Pulmonary artery endothelial cell (primary cell): ENCODE measurements at places on chromosomes 13 and 19.

GRCh38 chr13:27533155-27533643 is 82.8 kb upstream of the MTIF3 start:
- DNase-seq = peak; percentile 30

GRCh38 chr13:107574517-107575210 is 640.7 kb downstream of the LIG4 start:
- DNase-seq = peak; percentile 22

GRCh38 chr19:46533078-46533620 is 37.5 kb upstream of the PNMA8B start:
- no peak for DNase-seq

DNA sequence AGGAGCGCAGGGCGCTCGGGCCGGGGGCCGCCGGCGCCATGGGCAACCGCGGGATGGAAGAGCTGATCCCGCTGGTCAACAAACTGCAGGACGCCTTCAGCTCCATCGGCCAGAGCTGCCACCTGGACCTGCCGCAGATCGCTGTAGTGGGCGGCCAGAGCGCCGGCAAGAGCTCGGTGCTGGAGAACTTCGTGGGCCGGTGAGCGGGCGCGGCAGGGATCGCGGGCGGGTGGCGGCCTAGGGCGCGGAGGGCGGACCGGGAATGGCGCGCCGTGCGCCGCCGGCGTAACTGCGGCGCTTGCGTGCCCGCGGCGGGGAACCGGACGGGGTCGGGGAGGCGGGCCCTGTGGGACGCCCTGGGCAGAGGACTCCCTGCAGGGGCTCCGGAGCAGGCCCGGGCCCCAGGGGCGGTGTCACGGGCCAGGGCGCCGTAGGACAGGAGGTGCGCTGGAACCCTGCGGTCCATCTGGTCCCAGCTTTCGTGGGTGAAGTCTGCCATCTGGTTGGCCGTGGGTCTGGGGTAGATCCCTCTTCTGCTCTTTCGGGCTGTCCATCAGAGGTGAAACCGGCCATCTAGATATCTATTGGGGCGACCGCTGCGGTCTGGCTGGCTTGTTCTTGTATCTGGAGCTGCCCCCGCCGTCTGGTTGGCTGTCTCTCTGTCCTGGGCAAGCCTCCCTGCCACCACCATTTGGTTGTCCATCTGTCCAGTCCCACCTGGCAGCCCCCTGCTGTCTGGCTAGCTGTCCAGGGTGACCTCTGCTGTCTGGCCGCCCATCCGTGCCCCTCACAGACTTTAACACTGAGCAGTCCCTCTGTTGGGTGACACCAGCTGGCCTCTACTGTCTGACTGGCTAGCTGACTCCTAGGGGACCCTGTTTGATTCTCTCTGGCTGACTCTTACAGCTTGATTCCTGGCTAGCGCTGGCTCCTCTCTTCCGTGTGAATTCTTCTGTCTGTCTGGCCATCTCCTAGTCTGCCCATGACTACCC is 622 bp downstream of the DNM2 start:
- DNase-seq = no peak

GRCh38 chr19:18297308-18297707 is 15.9 kb upstream of the JUND start:
- no peak for DNase-seq

DNA sequence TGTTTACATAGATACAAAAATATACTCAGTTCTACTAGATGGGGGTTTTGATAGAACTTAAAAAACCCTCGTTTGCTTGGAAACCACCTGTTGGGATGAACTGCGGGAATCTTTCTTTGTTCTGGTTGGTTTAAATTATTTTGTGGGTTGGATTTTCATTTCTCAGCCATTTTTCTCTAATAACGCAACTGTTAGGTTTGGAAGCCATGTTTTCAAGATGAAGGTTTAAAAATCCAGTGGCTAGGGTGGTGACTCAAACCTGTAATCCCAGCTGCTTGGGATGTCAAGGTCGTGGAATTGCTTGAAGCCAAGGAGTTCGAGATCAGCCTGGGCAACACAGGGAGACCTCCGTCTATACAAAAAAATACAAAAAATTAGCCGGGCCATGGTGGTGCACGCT is 1.6 kb downstream of the URI1 start:
- no peak for DNase-seq

- no peak for DNase-seq
Measured at GRCh38 chr13:93260591-93260990, 34.0 kb downstream of the GPC6 start.

- no peak for DNase-seq
Measured at GRCh38 chr13:49063011-49063410, 87.3 kb downstream of the FNDC3A start.

GRCh38 chr13:33213024-33213768 is 72.4 kb downstream of the STARD13 start:
- no peak for DNase-seq

DNA sequence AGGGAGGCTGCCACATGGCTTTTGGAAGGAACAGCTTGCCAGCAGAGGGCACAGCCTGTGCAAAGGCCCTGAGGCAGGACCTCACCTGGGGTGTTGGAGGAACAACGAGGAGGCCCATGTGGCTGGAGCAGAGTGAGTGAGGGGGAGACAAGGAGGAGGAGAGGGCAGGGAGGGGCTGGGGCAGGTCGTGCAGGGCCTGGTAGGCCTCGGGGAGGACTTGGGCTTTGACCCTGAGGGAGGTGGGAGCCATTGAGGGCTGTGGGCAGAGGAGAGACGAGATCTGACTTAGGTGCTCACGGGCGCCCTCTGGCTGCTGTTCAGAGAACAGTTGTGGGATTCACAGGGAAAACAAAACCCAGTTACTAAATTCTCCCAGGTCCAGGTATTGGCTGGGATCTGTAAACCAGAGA is 25.2 kb downstream of the ZNRF4 start:
- DNase-seq = no peak

- DNase-seq = no peak
Measured at GRCh38 chr19:48967346-48968178, 2.5 kb downstream of the FTL start.

- no peak for DNase-seq
Measured at GRCh38 chr13:26590379-26590778, 32.9 kb downstream of the WASF3 start.

GRCh38 chr13:39257642-39258041 is 219.4 kb downstream of the NHLRC3 start:
- DNase-seq = no peak

GRCh38 chr19:16969135-16969534 is 57.5 kb downstream of the CPAMD8 start:
- no peak for DNase-seq

DNA sequence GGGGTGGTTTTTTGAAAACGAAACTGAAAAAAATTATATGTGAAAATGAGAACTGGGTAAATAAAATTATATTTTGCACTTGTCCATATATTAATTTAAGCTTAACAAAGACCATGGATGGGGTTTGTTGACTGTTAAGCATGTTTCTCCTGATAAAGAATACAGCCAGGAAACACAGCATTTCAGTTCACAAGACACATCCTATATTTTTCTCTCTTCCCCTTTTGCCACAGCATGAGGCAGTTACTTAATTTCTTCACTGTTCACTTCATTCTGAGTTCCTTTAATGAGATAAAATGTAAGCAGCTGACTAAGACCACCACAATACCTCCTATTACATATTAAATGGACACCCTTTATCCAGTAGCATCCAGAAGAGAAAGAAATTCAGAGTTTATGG is 64.0 kb downstream of the RXFP2 start:
- no peak for DNase-seq

DNA sequence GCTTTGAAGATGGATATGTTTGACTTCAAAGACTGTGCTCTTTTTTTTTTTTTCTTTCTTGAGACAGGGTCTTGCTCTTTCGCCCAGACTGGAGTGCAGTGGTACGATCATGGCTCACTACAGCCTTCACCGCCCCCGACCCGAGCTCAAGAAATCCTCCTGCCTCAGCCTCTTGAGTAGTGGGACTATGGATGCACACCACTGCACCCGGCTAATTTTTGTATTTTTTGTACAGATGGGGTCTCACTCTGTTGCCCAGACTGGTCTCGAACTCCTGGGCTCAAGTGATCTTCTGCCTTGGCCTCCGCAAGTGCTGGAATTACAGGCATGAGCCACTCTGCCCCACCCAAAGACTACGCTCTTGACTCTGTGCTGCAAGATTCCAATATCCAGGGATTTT is 50.4 kb downstream of the SPTBN4 start:
- no peak for DNase-seq

- DNase-seq = no peak
Measured at GRCh38 chr13:43676320-43676719, 110.5 kb downstream of the ENOX1 start.

- DNase-seq = no peak
Measured at GRCh38 chr13:110213461-110214074, 93.4 kb downstream of the COL4A1 start.

DNA sequence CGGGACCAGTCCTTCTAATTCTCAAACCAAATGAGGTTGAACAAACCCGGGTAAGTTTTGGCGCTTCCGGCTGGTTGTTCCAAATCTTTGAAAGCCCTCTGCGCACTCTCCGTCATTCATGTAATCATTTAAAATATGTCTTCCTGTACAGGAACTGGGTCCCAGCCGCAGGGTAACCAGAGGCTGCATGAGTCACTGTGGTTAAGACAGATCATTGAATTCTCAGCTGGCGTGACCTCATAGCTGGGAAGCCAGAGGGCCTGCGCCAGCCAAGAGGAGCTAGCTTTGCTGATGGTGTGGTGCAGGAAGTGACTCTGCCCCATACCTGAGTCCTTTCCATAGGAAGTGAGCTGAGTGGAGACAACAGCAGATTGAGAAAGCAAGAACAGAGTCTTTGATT is 135.2 kb downstream of the TSHZ3 start:
- peak; percentile 64 for DNase-seq

DNA sequence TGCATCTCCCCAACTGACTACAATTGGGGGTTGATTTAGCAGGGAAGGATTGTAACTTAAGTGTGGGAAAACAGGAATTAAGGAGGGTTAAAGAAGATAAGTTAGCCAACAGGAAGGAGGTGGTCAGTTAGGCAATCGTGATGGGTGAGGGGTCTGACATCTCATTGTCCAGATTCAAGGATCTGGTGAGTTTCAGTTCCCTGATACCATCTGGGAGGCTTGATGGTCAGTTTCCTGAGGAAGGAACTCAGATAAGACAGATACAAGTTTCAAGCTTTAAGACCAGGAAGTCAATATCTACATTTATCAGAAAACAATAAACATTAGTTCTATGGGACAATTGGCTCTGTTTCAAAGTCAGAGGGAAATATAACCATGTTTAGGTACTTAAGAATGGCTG is 601.8 kb downstream of the SLITRK6 start:
- no peak for DNase-seq

GRCh38 chr13:34148359-34148758 is 330.4 kb downstream of the RFC3 start:
- DNase-seq = no peak

DNA sequence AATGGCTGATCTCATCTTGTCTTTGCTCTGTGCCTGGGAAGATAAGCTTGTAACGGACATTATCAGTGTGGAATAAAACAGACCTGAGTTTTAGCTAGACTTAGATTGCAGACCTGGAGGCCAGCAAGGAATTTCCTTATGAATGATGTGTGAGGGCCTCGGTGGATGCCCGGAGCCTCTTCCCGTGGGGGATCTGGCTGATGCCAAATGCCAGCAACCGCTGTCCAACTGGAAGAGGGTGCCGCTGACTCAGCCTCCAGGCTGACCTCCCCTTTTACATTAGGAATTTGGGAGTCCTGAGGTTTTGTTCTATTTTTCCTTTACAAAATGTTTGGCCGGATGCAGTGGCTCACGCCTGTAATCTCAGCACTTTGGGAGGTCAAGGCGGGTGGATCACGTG is 19.6 kb upstream of the LILRA2 start:
- DNase-seq = no peak

DNA sequence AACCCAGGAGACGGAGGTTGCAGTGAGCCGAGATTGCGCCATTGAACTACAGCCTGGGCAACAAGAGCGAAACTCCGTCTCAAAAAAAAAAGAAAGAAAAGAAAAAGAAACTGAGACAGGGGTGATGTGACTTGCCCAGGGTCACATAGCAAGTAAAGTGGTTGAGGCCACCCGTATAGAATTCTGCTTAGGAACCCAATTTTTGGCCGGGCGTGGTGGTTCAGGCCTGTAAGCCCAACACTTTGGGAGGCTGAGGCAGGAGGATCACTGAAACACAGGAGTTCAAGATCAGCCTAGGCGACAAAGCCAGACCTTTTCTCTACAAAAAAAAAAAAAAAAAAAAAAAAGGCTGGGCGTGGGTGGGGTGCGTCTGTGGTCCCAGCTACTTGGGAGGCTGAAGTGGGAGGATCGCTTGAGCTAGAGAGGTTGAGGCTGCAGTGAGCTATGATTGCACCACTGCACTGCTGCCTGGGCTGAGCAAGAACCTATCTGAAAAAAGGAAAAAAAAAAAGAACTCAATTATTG is 1.3 kb downstream of the SNRPA start:
- no peak for DNase-seq
